NT2/D1 (cell line): ENCODE measurements at places on chromosomes 6 and 20.

- no peak for DNase-seq
Observed at GRCh38 chr6:108658174-108658573, 97.5 kb downstream of the FOXO3 start.

DNA sequence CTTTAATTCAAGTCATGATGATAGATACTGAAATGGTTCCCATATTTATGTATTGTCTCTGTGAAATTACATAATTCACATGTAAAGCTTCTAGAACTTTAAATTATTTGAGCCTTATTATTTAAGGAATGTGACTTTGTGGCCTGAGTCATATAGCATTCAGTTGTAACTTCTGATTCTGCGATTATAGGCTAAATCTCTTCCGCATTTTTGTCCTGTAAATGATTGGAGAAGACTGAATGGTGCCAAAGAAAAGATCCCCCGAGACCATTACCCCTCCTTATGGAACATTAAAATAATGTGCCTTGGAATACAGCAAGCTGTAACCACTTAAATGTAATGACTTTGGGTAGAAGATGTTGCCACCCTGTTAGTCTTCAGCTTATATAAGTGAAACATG lies 63.3 kb upstream of the MAP7 start:
- no peak for DNase-seq

GRCh38 chr6:143397227-143398222 lies 53.0 kb downstream of the ADAT2 start:
- DNase-seq = peak; percentile 20

GRCh38 chr20:57241363-57241991 lies 25.0 kb downstream of the BMP7 start:
- DNase-seq = no peak

- no peak for DNase-seq
Observed at GRCh38 chr20:48335308-48336050, 492.3 kb downstream of the PREX1 start.

- no peak for DNase-seq
Observed at GRCh38 chr6:140253096-140253495, 878.6 kb upstream of the CITED2 start.

DNA sequence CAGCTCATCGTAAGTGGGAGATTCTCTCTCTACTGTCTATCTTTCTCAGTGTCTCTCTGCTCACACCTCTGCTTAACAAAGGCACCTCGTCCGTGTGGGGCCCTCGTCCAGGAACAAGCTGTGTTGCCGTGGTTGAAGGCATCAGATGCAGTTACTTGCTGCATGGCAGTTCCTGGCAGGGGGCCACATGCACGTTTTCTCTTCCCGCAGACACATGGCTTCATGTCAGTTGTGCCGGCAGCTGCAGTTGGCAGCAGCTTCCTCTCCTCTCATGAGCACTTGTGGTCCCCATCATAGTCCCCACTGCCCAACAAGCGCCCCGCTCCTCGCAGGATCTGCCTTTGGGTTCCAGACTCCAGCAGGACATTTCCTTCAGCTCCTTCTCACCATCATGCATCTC lies 7.1 kb upstream of the AFDN start:
- no peak for DNase-seq

GRCh38 chr6:100305209-100305869 lies 159.4 kb downstream of the SIM1 start:
- DNase-seq = no peak

- DNase-seq = no peak
Observed at GRCh38 chr20:3998998-3999397, 16.4 kb downstream of the RNF24 start.

GRCh38 chr6:27096834-27097511 lies 150.5 kb upstream of the PRSS16 start:
- peak; percentile 20 for DNase-seq
